ENCODE measurements at places on chromosomes 1 and 21.

- no peak for DNase-seq
Measured at GRCh38 chr1:198845271-198845670, 206.4 kb downstream of the PTPRC start.

DNA sequence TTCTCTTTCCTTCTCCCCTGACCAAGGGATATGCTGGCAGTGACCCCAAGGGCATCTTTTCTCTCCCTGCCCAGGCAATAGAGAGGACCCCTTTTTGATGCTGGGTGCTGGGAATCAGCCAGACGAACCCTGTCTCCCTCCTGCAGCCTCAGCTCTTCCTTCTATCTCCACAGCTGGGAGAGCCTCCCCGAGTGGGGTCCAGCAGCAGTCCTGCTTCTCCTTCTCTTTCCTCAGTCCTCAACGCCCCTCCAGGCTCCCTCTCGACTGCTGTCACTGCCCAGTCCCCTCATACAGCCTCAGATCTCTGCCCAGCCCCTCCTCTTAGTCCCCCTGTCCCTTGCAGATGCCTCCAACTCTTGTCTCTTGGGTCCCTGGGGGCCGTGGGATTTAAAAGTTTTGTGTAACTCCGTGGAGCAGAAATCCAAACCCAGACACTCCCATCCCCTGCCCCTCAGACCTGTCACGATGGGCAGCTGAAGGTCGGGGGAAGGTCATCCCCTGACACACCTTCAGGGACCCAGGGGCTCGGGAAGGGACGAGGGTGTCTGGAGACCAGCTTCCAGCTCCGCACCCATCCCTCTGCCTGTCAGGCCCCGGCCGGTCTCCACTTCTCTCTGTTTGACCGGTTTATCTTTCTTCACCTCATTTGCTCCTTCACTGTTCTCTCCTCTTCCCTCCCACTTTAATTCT lies 5.8 kb upstream of the ETV3L start:
- no peak for DNase-seq

GRCh38 chr1:187383366-187383765 lies 554.6 kb downstream of the PLA2G4A start:
- no peak for DNase-seq

GRCh38 chr21:31629972-31630711 lies 29.4 kb upstream of the SOD1 start:
- DNase-seq, result peak; percentile 36

DNA sequence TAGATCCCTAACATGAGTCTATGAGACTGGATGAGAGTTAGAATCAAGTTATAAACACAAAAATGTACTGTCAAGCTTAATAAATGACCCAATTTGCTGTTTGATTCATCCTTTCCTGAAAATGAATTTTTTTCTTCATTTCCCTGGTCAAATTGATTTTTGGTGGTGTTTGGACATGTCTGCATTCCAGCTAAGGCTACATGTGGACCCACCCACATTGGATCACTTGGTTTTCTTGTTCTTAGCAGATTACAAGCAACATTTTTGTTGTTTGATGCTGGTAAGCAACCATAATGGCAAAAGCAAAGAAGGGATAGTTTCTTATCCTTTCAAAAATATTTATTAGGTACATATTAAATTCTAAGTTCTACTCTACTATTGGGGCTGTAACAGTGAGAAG lies 181.1 kb downstream of the NEK7 start:
- no peak for DNase-seq

- DNase-seq, result no peak
Measured at GRCh38 chr1:172345077-172345476, 75.4 kb upstream of the C1orf105 start.

GRCh38 chr1:51551848-51552296 lies 32.8 kb upstream of the EPS15 start:
- DNase-seq, result no peak

GRCh38 chr21:46264046-46264689 lies 21.2 kb downstream of the MCM3AP start:
- DNase-seq, result no peak

GRCh38 chr1:226123212-226123560 lies 60.7 kb downstream of the H3-3A start:
- DNase-seq, result no peak

Data from WERI-Rb-1 (cell line).